ENCODE measurements at places on chromosomes 13 and 19.

DNA sequence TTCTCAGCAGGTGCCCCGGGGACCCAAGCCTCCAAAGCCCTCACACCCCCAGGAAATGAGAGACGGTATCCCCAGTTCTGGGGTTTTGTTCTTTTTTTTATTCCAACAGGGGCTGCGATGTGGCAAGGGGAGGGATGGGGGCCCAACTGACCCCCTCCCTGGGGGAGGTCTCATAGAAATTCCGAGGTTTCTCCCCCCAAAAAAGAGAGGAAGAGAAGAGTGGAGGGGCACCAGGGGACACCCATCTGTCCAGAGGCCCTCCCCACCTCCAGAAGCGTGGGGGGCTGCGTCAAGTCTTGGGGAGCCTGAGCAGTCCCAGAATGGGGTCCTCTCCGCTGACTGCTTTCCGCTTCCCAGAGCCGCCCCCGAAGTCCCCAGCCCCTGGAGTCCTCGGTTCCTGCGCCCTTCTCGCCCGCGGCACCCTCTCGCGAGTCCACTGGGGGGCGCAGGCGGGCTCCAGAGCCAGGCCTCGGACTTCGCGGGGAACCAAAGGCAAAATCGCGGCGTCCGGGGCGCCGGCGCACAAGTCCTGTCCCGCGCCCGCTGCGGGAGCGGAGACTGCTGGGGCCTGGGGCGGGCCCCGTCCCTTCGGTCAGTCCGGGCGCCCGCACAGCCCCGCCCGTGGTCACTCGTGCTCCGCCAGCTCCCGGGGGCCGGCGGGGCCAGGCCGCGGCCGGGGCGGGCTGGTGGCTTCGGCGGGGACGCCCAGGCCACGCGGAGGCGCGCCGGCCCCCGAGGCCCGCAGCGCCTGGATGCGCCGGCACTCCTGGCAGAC is 4.4 kb upstream of the ATP1A3 start:
- peak; percentile 15 for DNase-seq

DNA sequence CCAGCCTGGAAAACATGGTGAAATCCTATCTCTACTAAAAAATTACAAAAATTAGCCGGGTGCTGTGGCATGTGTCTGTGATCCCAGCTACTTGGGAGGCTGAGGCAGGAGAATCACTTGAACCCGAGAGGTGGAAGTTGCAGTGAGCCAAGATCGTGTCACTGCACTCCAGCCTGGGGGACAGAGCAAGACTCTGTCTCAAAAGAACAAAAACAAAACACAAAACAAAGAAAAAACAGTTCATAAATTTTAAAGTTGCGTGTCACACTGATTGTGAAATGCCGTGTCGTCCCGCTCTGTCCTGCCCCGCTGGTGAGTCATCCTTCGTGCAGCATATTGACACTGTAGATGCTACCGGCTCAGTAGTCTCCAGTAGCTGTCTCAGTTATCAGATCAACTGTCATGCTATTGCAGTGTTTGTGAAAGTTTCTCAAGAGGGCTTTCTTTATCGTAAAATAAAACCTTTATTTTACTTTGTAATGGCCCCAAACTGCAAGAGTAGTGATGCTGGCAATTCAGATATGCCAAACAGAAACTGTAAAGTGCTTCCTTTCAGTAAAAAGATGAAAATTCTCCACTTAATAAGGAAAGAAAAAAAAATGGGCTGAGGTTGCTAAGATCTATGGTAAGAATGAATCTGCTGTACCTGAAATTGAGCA is 36.4 kb upstream of the IGFL1 start:
- DNase-seq, result no peak

GRCh38 chr19:38411041-38411712 is 8.3 kb downstream of the FAM98C start:
- DNase-seq, result no peak

- DNase-seq, result no peak
Measured at GRCh38 chr13:49225223-49226042, 5.3 kb downstream of the MLNR start.

DNA sequence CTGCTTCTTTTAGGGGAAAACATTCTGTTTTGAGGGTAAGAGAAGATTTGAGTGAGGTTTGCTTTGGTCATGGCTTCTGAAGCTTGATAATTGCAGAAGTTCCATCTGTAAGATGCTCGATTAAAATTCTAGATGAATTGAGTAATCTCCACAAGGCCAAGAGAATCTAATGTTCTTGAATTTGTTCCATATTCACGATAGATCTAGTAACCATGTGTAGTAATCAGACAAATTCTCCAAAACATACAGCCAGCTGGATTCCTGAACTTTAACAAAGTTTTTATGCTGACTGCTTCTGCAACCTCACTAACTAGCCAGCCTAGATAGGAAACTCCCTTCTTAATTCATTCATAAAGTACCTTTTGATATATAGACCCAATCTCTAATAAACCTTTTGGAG is 92.7 kb downstream of the COL4A2 start:
- DNase-seq, result no peak

DNA sequence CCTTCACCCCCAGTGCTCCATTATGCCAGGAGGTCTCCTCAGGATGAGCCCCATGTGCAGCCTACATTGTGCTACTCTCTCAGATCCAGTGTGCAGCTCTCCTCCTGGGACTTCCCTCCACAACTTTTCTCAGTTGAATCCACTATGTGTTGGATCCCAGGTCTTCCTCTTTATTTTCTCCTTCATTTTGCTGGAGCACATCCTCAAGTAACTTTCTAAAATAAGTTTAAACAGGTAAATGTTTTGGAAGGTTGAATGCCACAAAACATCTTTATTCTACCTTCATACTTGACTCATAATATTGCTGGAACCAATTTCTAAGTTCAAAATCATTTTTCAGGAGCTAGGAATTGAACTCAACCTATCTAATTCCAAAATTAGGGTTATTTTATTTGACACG is 52.1 kb downstream of the C13orf46 start:
- no peak for DNase-seq

- no peak for DNase-seq
Measured at GRCh38 chr13:45833663-45834375, 17.7 kb downstream of the SIAH3 start.

- no peak for DNase-seq
Measured at GRCh38 chr13:90872491-90873025, 474.9 kb upstream of the MIR17HG start.

DNA sequence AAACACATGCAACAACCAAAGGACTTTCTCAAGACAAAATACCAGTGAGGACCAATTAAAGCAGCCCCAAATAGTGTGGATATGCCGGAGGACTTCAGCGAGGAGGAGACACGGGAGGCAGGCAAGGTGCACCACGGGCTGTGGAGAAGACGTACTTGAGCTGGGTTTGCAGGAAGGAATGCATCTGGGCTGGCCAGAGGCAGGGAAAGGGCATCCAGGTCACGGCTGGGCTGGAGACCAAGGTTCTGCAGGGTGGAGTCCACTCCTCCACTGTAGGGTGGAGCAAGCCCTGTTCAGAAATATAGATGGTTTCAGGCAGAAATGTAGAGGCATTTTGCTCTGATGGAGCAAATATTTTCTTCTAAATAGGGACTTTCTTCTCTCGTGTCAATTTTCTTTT is 36.6 kb upstream of the MEDAG start:
- no peak for DNase-seq

GRCh38 chr13:50255639-50256038 is 240.4 kb downstream of the KCNRG start:
- DNase-seq, result no peak

GRCh38 chr19:54630782-54631181 is 498 bp downstream of the LILRB1 start:
- DNase-seq, result no peak

DNA sequence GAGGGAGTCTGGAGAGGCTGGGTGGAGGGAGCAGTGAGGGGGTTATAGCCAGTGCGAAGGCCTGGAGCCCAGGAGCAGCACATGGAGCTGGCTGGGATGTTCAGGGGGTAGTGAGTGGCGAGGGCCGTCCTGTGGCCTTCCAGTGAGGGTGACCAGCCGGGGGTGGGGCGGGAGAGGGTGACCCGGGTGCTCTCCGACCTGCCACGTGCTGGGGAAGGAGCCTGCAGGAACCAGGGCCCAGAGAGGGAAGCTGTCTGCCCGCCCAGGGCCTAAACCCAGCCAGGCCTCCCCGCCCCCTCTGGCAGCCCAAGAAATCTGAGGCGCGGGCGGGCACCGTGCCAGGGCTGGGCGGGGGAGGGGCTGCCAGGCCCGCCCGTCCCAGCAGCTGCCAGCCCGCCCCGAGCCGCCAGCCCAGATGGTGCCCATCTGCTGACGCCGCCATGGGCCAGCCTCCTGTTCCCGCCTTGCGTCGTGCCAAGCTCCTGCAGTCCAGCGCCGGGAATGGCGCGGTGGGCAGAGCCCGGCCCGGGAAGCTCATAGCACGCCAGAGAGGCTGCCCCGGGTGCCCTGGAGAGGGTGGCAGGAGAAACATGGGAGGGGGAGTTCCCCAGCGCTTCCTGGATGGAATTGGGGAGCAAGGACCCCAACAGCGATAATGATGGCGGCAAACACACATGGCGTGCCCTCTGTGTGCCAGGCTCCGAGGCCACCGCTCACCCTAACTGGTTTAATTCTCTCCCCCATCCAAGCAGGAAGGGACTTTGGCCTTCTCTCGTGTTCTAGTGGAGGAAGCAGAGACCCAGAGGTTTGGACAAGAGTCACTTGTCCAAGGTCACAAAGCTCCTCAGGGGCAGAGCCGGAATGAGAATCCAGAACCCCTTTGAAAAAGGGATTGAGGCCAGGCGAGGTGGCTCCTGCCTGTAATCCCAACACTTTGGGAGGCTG is 21.5 kb downstream of the NFIC start:
- no peak for DNase-seq

GRCh38 chr13:41122838-41123237 is 9.8 kb downstream of the KBTBD6 start:
- no peak for DNase-seq
